HT-29 (cell line): ENCODE measurements at places on chromosomes 4 and X.

GRCh38 chr4:8177552-8177951 lies 18.9 kb upstream of the ABLIM2 start:
- no peak for DNase-seq

- DNase-seq: no peak
Observed at GRCh38 chr4:55574252-55574651, 17.8 kb downstream of the PDCL2 start.

DNA sequence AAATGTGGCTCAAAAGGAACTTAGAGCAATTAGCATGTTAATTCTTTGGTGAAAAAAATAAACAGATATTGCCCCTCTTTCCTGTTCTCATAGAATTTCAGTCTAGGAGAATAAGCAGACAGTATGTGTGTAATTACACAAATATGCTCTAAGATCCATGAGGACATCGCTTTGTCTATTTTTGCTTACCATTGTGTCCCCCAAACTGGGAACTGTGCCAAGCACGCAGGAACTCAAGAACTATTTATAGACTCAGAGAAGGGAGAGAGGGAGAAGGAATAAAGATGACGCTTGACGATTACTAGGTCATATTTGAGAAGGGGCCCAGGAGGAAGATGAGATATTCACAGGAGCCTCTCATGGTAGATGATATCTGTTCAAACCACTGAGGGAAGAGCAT lies 692.6 kb downstream of the RAB28 start:
- DNase-seq: no peak

GRCh38 chr4:156870131-156870530 lies 101.5 kb downstream of the PDGFC start:
- no peak for DNase-seq

DNA sequence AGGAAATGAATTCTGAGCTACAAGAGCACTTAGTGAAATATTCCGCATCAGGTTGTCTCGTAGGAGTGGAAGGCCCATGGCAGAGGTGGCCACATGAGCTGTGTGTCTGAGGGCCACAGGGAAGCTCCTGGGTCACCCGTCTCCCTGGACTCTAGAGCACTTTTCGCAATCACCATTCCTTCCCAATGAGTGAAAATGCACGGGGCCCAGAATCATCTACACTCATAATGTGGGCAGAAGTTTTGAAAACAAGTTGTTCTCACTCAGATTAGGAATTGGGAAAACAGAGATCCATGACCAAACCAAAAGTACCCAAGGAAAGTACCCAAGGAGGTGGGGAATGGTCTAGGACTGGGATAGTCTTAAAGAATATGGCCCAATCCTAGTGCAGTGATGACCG lies 94.4 kb downstream of the SCD5 start:
- no peak for DNase-seq

- DNase-seq: no peak
Observed at GRCh38 chrX:130053236-130053635, 57.1 kb downstream of the ELF4 start.
